Fibroblast of skin of scalp (primary cell): ENCODE measurements at places on chromosomes 13 and 19.

DNA sequence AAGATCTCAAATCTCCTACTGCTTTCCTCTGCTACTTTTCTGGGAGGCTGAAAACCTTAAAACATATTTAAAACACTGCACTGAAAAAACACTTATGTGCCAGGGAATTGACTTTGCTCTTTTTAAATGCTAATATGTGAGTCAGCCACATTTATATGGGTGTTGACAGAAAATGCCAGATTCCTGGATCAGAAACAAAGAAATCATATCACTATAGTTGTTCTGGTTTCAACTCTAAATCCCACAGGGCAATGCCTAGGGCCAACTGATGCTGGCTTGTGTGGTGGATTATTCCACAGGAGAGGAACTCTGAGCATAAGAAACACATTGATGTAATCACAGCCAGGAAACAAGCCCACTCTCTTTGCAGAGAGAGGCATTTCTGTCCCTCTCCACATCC lies 1439.0 kb upstream of the SPRY2 start:
- DNase-seq, result no peak

DNA sequence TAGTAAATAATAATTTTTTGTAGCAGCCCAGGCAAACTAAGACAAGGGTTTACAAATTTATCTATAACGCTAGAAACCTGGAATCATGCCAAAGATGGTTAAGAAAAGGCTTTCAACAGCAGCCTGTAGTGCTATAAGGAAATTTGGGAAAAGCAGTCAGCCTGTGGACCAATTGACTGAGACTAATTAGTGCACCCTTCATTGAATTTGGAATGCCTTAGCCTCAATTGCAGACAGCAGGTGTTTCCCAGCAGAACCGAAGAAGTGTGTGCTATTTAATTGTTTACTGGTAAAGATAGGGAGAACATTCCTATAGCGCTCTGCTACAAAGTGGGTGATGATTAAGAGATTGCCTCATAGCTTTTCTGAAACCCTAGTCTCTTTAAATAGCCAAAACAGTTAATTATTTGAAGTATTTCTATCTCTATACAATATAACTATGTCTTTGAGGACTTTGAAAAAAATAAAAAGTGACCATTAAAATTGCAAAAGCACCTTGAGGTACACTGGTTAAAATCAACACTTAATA lies 1884.3 kb upstream of the PCDH20 start:
- no peak for DNase-seq

DNA sequence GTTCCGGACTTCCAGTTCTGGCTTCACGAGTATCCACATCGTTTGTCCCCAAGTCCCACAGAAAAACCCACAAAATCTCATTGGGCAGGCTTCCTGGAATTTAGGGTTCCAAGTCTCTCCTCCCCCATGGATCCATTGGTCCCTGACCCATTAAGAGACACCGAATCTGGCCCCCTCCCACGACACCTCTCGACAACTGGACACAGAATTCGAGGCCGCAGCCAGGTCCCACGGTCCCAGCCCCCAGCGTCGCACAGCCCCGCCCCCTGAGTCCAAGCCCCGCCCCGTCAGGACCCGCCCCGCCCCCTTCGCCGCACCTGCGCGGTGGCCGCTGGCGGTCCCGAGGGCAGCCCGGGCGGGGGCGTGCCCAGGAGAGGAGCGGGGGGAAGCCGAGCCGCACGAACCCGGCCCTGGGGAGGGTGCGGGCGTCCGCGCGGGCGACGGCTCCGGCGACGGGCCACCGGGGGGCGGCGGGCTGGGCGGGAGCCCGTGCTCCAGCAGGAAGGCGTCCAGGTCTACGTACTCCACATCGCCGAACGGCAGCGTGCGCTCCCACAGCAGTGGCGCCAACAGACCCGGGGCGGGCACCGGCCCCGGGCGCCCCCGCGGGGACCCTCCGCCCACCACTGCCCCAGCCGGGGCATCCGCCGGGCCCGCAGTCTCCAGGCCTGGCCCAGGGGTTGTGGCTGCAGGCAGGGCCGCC lies 1.8 kb downstream of the DBP start:
- no peak for DNase-seq

DNA sequence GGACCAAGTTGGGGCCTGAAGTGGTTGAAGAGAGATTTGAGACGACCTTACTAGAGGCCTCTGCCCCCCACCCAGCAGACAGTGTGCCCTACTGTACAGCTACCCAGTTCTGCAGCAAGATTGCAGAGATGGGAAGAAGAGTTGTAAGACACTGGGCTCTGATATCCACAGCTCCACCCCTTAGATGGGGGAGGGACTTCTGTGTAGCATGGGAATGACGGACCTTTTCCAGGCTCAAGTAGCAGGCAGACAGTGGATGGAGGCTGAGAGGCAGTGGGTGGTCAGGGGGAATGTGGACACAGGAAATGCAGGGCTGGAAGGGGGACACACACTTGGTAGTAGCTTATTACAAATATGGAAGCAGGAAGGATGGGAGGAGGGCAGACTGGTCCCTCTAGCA lies 13.0 kb downstream of the LRFN3 start:
- no peak for DNase-seq

- DNase-seq, result no peak
These were observed 1416.6 kb upstream of the MIR17HG start for GRCh38 chr13:89930861-89931260.

GRCh38 chr13:104832231-104832630 lies 1703.2 kb downstream of the EFNB2 start:
- DNase-seq, result no peak

- DNase-seq, result no peak
These were observed 62.0 kb upstream of the C13orf46 start for GRCh38 chr13:114035583-114036531.

DNA sequence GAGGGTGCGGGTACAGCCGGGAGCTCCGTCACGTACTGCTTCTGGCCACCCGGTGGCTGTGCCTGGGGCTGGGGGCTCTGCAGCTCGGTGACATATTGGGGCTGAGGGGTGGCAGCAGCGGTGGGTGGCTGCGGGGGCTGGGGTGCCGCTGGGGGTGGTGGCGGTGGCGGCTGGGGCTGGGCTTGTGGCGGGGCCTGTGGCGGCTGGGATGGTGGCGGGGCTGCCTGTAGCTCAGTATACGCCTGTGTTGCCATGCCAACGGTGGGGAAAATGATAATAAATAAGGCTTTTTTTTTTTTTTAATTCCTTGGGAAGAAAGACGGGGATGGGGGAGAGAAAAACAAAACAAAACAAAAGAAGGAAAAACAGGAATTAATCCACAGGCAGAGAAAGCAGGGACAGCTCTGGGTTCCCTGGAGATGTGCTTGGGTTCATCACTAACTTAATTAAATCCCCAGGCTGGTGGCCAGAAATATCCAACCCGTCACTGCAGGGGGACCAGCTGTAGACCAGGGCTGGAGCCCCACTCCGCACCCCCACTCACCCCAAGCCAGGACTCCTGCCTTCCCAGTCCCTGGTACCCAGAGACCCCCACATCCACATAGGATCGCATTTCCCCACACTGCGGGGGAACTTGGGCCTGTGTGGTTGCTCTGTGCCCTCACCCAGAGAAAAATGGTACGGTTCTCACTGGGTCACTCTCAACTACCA lies 12.4 kb downstream of the RFX1 start:
- no peak for DNase-seq

- no peak for DNase-seq
These were observed 31.2 kb downstream of the MPHOSPH8 start for GRCh38 chr13:19664481-19665230.

DNA sequence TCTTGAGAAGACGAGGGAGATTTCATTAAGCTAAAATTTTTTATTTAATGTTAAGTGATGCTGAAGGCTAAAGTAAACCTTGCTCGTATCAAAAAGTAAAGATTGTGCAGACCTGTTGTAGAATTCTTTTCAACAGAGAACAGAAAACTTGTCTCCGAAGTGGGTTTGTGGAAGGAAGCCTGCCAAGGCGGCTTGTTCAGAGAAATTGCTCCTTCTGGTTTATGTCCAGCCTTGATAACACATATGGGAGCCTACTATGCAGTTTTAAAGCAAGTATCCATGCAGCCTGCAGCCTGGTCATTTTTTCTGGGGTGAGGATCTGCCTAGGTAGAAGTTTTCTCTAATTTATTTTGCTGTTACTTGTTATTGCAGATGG lies 1.4 kb downstream of the MLNR start:
- no peak for DNase-seq

- DNase-seq, result no peak
These were observed at the start of gene FCER2 for GRCh38 chr19:7701654-7702457. FCER2 (minus strand) TSS chr19:7702131; CDS start chr19:7699760, 2,371 bp downstream.

- DNase-seq, result no peak
These were observed 105.8 kb downstream of the COL4A1 start for GRCh38 chr13:110201114-110201513.
